ENCODE measurements at places on chromosomes 12 and 14. TPM values are rescaled to one million over a fixed set of nuclear protein-coding genes. Genes with fewer than 3 reads are reported as not detected.

DNA sequence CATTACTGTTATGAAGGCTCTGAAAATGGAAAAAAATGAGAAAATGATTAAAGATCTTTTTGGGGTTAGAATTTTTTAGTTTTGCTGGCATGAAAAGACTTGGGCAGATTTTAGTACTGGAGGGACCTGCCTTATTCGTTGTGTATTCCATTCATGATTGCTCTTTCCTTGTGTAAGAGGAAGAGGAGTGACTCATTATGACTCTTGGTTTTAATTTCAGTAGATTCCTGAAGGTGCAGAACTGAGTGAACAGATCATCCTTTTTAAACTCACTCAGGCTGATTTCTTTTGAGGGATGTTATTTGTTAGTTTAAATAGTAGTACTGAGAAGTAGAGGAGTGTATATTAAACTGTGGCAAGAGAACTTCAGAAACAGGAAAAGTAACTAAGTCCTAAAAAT is 41.6 kb downstream of the AKAP6 start:
- no peaks in the 10 kb centered on the region for H3K27me3 ChIP-seq
- no peaks in the 10 kb centered on the region for H3K36me3 ChIP-seq
- peak overlapping the region; percentile 86 for H3K27ac ChIP-seq
- peak; percentile 48 for DNase-seq
- peaks cover 71% of the 10 kb centered on the region for H3K4me1 ChIP-seq

- DNase-seq: peak; percentile 46
- H3K4me1 ChIP-seq: peaks cover 17% of the 10 kb centered on the region
- no peaks in the 10 kb centered on the region for H3K27me3 ChIP-seq
- peaks cover 5% of the 10 kb centered on the region for H3K36me3 ChIP-seq
Measured at GRCh38 chr12:46357438-46358324, 14.9 kb downstream of the SLC38A2 start.

GRCh38 chr12:108804271-108804953 is 53.0 kb downstream of the SSH1 start:
- H3K27ac ChIP-seq: peak overlapping the region; percentile 2
- H3K36me3 ChIP-seq: peaks cover 58% of the 10 kb centered on the region
- peaks cover 10% of the 10 kb centered on the region for H3K4me1 ChIP-seq
- no peaks in the 10 kb centered on the region for H3K27me3 ChIP-seq
- H3K4me3 ChIP-seq: no peak overlapping the region

DNA sequence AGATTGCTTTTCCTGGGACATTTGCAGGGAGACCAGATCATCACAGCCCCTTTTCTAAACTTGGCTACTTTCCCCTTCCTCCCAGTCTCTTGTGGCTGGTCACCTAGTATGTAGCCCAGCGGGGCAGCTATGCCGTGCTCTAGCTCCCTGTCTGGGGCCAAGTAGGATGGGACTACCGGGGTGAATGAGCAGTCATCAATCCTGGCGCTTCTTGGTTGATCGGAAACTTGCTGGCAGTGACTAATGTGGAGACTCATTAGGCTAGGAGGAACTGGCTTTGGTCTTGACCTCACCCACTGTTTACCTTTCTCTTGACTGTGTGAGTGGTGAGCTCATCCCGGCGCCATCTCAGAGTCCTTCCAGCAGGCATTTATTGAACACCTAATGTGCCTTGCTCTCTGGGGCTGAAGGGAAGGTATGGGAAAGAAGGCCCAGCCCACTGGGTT is 15.9 kb downstream of the PLEKHG3 start:
- peak overlapping the region; percentile 90 for H3K27ac ChIP-seq
- peak; percentile 81 for DNase-seq
- peaks cover 2% of the 10 kb centered on the region for H3K36me3 ChIP-seq
- H3K27me3 ChIP-seq: no peaks in the 10 kb centered on the region
- H3K4me1 ChIP-seq: peaks cover 97% of the 10 kb centered on the region

GRCh38 chr12:92464911-92465310 is 237.9 kb upstream of the PLEKHG7 start:
- no peaks in the 10 kb centered on the region for H3K27me3 ChIP-seq
- no peaks in the 10 kb centered on the region for H3K4me1 ChIP-seq
- H3K27ac ChIP-seq: no peak overlapping the region
- no peak overlapping the region for H3K4me3 ChIP-seq
- no peaks in the 10 kb centered on the region for H3K36me3 ChIP-seq
- no peak for DNase-seq

DNA sequence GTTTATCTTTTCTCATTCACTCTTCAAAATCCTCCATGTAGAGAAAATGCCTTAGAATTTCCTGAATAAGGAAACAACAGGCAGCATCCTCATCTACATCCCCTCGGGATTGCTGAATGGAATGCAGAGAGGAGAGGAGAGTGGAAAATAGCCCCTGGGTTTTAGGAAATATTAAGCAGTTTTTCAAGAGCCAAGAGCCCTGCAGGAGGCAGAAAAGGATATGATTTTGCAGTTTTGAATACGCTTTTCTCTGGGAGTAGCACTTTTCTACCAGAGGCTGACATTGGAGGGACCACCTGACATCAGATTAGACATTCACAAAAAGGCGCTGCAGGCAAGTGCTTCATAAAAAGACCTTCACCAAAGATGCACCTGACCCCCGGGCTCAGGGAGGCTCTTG is 362.2 kb upstream of the SFSWAP start:
- H3K4me3 ChIP-seq: no peak overlapping the region
- H3K4me1 ChIP-seq: no peaks in the 10 kb centered on the region
- DNase-seq: no peak
- H3K36me3 ChIP-seq: no peaks in the 10 kb centered on the region

GRCh38 chr12:14988035-14988434 is 15.2 kb downstream of the PDE6H start:
- H3K36me3 ChIP-seq: no peaks in the 10 kb centered on the region
- DNase-seq: no peak
- H3K27me3 ChIP-seq: no peaks in the 10 kb centered on the region
- no peak overlapping the region for H3K27ac ChIP-seq
- H3K4me1 ChIP-seq: no peaks in the 10 kb centered on the region
- H3K4me3 ChIP-seq: no peak overlapping the region

DNA sequence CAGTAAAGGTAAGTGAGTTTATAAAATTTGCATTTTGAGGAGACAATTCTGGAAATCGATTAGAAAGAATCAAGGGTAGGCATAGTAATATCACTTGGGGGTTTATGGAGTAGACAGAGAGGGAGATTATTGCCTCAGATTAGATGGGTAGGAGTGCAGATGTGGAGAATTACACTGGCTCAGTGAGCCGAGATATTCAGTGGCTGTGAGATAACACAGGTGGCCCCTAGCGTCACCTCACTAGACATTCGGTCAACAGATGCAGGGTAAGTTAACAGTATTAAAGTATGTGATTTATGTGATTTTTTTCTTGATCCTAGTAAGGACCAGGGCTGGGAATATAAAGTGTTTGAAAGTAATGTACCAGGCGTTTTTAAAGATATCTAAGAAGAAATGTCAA is 39.6 kb upstream of the KLRD1 start:
- no peak for DNase-seq
- no peak overlapping the region for H3K4me3 ChIP-seq
- no peaks in the 10 kb centered on the region for H3K36me3 ChIP-seq
- no peak overlapping the region for H3K27ac ChIP-seq

- no peaks in the 10 kb centered on the region for H3K27me3 ChIP-seq
- H3K4me1 ChIP-seq: peaks cover 9% of the 10 kb centered on the region
- no peaks in the 10 kb centered on the region for H3K36me3 ChIP-seq
- H3K4me3 ChIP-seq: no peak overlapping the region
- no peak for DNase-seq
Measured at GRCh38 chr12:104682790-104683279, 226.1 kb downstream of the CHST11 start.

DNA sequence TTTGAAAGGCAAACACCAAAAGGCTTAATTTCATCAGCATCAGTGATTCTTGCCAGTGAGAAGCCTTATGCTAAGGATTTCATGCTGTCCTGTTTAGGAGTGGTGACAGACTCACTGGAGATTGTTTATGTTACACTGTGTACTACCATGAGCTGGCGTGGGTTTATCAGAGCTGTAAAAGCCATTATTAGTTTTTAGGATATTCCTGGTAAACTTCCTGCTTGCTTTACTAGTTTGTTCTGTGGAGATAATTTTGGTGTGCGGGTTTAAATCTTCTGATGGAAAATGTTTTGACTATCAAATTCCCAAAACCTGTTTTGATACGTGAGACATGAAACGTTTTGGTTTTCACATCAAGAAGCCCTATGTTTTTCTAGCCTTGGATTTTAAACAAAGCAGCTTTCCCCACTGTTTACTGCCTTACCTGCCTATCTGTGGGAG is 15.2 kb downstream of the PPFIBP1 start:
- no peak for DNase-seq
- no peaks in the 10 kb centered on the region for H3K27me3 ChIP-seq
- H3K27ac ChIP-seq: peak overlapping the region; percentile 6
- H3K4me3 ChIP-seq: no peak overlapping the region
- peaks cover 2% of the 10 kb centered on the region for H3K36me3 ChIP-seq

GRCh38 chr12:62656591-62657362 is 190.2 kb downstream of the MON2 start:
- DNase-seq: no peak
- H3K27me3 ChIP-seq: no peaks in the 10 kb centered on the region
- no peaks in the 10 kb centered on the region for H3K36me3 ChIP-seq
- H3K4me3 ChIP-seq: no peak overlapping the region

GRCh38 chr12:26088998-26089397 is 35.8 kb downstream of the BHLHE41 start:
- H3K4me1 ChIP-seq: peaks cover 12% of the 10 kb centered on the region
- H3K4me3 ChIP-seq: no peak overlapping the region
- H3K36me3 ChIP-seq: no peaks in the 10 kb centered on the region
- no peaks in the 10 kb centered on the region for H3K27me3 ChIP-seq

DNA sequence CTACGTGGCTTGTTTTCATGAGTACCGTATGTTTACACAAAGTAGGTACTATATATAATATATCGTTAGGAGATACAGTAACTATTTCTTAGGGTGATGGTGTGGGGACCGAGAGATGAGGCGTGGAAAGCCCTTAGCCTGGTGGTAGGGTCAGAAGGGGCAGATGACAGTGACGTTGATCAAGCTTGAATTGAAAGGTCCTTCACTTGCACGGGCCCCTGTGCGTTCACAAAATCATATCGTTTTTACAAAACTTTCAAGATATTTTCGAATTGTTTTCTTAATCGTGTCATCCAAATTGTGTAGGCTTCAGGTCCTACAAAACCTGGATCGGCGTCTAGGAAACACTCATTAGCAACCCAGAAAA is 881 bp upstream of the SOS2 start:
- H3K36me3 ChIP-seq: no peaks in the 10 kb centered on the region
- peak overlapping the region; percentile 98 for H3K27ac ChIP-seq

DNA sequence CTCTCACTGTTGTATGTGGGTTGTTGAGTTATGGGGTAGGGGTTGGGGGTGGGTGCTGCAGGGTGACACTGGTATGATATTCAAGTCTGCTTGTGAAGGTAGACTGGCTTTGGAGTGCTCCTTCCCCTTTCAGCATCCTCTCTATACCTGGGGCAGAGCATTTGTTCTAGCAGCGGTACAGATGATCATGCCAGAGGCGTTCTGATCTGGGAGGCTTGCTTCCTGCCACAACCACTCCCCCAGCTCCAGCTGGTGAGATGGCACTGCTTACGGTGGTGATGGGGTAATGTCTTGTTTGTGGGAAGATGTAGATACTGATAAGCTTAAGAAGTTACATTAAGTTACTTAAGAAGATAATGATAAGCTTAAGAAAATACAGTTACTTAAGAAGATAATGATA is 131.8 kb downstream of the ERC1 start:
- no peak for DNase-seq
- no peak overlapping the region for H3K27ac ChIP-seq
- H3K4me3 ChIP-seq: no peak overlapping the region
- peaks cover under 1% of the 10 kb centered on the region for H3K4me1 ChIP-seq
- no peaks in the 10 kb centered on the region for H3K27me3 ChIP-seq
- peaks cover 3% of the 10 kb centered on the region for H3K36me3 ChIP-seq

GRCh38 chr12:116415408-116416108 is 138.1 kb upstream of the MED13L start:
- no peak for DNase-seq
- H3K36me3 ChIP-seq: no peaks in the 10 kb centered on the region
- no peak overlapping the region for H3K27ac ChIP-seq
- H3K27me3 ChIP-seq: no peaks in the 10 kb centered on the region
- no peak overlapping the region for H3K4me3 ChIP-seq

RNASE1 gene
- not detected for polyA plus RNA-seq

NAA30 gene
- polyA plus RNA-seq: 8.1 TPM

TMTC1 gene
- polyA plus RNA-seq: 3.7 TPM

ERP27 gene
- 0.18 TPM for polyA plus RNA-seq

PRKD1 gene
- 0.32 TPM for polyA plus RNA-seq

LMNTD1 gene
- 0.42 TPM for polyA plus RNA-seq

GLT1D1 gene
- polyA plus RNA-seq: not detected

All from keratinocyte (primary cell).